ENCODE measurements at places on chromosomes 16 and 17. TPM values are rescaled to one million over a fixed set of nuclear protein-coding genes. Genes with fewer than 3 reads are reported as not detected.

DNA sequence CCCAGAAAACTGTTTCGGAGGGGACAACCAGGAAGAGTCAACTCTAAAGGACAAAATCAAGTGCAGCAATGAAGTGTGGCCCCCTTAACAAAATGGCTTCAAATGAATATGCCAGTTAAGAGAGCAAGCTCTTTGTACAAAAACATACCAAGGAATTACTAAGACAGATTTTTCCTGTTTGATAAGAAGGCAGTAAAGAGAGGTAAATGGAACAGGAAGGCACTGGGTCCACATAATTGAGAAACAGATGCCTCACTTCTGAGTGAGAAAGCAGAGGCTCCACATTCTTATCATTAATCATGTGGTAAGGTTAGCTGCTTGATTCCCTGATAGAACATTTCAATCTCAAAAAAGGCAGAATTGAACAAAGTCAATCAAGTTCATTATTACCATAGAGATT is 44.9 kb downstream of the MBTD1 start:
- no peak for DNase-seq
- no peak overlapping the region for H3K4me3 ChIP-seq
- peaks cover 6% of the 10 kb centered on the region for H3K36me3 ChIP-seq
- H3K27me3 ChIP-seq: no peaks in the 10 kb centered on the region
- no peak overlapping the region for H3K27ac ChIP-seq

GRCh38 chr16:16073891-16074881 is 124.8 kb downstream of the ABCC1 start:
- no peaks in the 10 kb centered on the region for H3K4me1 ChIP-seq
- H3K4me3 ChIP-seq: no peak overlapping the region
- no peaks in the 10 kb centered on the region for H3K36me3 ChIP-seq
- peak overlapping the region; percentile 26 for H3K27ac ChIP-seq
- DNase-seq: peak; percentile 75

The KRT33B gene
- total RNA-seq: not detected

GRCh38 chr17:68097161-68097805 is 61.7 kb downstream of the KPNA2 start:
- H3K4me1 ChIP-seq: no peaks in the 10 kb centered on the region
- no peak for DNase-seq
- H3K4me3 ChIP-seq: no peak overlapping the region
- no peaks in the 10 kb centered on the region for H3K36me3 ChIP-seq

The CDK12 gene
- total RNA-seq: 55.3 TPM

The TNP2 gene
- not detected for total RNA-seq

GRCh38 chr16:12470311-12471229 is 333.1 kb downstream of the CPPED1 start:
- no peak overlapping the region for H3K27ac ChIP-seq
- H3K4me1 ChIP-seq: peaks cover 18% of the 10 kb centered on the region
- no peak for DNase-seq
- no peaks in the 10 kb centered on the region for H3K36me3 ChIP-seq

- no peak for DNase-seq
- H3K4me3 ChIP-seq: no peak overlapping the region
- H3K4me1 ChIP-seq: peaks cover 20% of the 10 kb centered on the region
- H3K27ac ChIP-seq: no peak overlapping the region
- H3K36me3 ChIP-seq: no peaks in the 10 kb centered on the region
- H3K27me3 ChIP-seq: no peaks in the 10 kb centered on the region
These were observed 7.4 kb downstream of the BANP start for GRCh38 chr16:87958632-87959031.

DNA sequence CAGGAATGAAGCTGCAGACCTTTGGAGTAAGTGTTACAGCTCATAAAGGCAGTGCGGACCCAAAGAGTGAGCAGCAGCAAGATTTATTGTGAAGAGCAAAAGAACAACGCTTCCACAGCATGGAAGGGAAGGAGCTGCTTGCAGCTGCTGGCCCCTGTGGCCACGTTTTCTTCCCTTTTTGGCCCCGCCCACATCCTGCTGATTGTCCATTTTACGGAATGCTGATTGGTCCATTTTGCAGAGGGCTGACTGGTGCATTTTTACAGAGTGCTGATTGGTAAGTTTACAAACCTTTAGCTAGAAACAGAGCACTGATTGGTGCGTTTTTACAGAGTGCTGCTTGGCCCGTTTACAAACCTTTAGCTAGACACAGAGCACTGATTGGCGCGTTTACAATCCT is 841.5 kb downstream of the CDH11 start:
- DNase-seq: no peak
- no peak overlapping the region for H3K4me3 ChIP-seq
- H3K27me3 ChIP-seq: no peaks in the 10 kb centered on the region

The TMEM220 gene
- 13.3 TPM for total RNA-seq

- no peaks in the 10 kb centered on the region for H3K36me3 ChIP-seq
- H3K4me3 ChIP-seq: no peak overlapping the region
- H3K4me1 ChIP-seq: no peaks in the 10 kb centered on the region
- no peak overlapping the region for H3K27ac ChIP-seq
- no peaks in the 10 kb centered on the region for H3K27me3 ChIP-seq
- no peak for DNase-seq
These were observed 40.5 kb upstream of the USP7 start for GRCh38 chr16:9004183-9004582.

DNA sequence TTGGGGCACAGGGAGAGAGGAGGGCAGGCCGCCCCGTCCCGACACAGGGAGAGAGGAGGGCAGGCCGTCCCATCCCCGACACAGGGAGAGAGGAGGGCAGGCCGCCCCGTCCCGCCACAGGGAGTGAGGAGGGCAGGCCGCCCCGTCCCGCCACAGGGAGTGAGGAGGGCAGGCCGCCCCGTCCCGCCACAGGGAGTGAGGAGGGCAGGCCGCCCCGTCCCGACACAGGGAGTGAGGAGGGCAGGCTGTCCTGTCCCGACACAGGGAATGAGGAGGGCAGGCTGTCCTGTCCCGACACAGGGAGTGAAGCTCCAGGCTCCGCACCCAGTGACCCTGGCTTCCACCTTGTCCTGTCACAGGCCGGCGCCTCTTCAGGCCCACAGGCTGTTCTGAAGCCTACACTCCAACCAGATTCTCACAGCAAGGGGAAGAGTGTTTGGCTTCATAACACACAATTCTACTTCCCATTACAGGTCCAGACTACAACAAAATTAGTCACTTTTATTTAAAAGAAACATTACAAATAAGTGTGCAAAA is 34.1 kb downstream of the WDR45B start:
- DNase-seq: no peak
- no peaks in the 10 kb centered on the region for H3K27me3 ChIP-seq
- peaks cover 28% of the 10 kb centered on the region for H3K36me3 ChIP-seq
- peaks cover 2% of the 10 kb centered on the region for H3K4me1 ChIP-seq

GRCh38 chr17:49708515-49709183 is 885 bp upstream of the SLC35B1 start:
- H3K4me1 ChIP-seq: peaks cover 13% of the 10 kb centered on the region
- H3K27me3 ChIP-seq: no peaks in the 10 kb centered on the region
- peaks cover 14% of the 10 kb centered on the region for H3K36me3 ChIP-seq
- no peak for DNase-seq

DNA sequence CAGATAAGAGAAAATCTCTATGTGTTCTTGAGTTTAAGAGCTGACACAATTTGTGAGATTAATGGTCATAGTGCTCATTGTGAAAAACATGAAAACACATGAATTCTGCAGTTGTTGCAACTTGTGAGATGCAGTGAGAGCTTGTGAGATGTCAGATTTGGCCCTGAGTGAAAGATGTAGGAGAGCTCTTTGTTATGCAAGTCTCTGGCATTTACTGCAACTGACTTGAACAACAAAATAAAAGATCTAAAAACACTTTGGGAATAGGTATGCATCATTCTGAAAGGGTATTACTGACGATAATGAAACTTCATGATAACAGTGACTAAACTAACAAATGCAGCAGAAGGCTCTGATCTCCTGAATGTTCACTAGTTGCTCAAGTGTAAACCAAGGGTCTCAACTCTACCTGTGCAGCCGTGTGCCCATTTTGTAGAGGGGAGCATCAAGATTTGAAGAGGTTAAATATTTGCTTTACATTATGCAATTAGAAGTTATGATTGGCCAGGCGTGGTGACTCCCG is 50.8 kb upstream of the SMIM36 start:
- no peak for DNase-seq
- H3K27me3 ChIP-seq: no peaks in the 10 kb centered on the region
- no peak overlapping the region for H3K27ac ChIP-seq
- no peaks in the 10 kb centered on the region for H3K4me1 ChIP-seq
- no peaks in the 10 kb centered on the region for H3K36me3 ChIP-seq

DNA sequence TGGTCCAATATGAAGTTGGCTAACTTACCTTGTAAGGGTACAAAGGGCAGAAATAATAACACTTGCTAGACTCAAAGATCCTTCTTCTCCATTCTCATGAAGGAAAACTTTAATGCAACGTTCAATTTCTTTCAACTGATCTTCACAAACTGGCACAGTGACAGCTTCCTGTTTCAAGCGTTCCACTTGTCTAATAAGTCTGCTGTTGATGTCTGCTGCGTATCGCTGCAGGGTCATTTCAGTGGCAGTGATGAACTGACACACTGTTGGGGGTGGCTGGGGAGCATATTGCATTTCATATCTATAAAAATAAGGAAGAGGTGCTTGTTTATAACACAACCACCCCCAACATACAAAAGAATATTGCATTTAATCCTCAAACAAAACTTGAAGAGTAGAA is 33.5 kb upstream of the ARL6IP1 start:
- no peaks in the 10 kb centered on the region for H3K27me3 ChIP-seq
- H3K27ac ChIP-seq: no peak overlapping the region
- no peak overlapping the region for H3K4me3 ChIP-seq
- peaks cover 2% of the 10 kb centered on the region for H3K4me1 ChIP-seq
- no peak for DNase-seq

The PLA2G10 gene
- not detected for total RNA-seq

The PRSS53 gene
- 2.6 TPM for total RNA-seq

GRCh38 chr16:88327561-88328312 is 55.0 kb upstream of the ZNF469 start:
- H3K4me1 ChIP-seq: no peaks in the 10 kb centered on the region
- peak; percentile 83 for DNase-seq
- H3K36me3 ChIP-seq: peaks cover 4% of the 10 kb centered on the region
- H3K27ac ChIP-seq: no peak overlapping the region
- H3K4me3 ChIP-seq: no peak overlapping the region
- H3K27me3 ChIP-seq: no peaks in the 10 kb centered on the region

- H3K36me3 ChIP-seq: no peaks in the 10 kb centered on the region
- no peak for DNase-seq
- H3K27me3 ChIP-seq: no peaks in the 10 kb centered on the region
These were observed 32.6 kb upstream of the SHISA9 start for GRCh38 chr16:12868788-12869187.

The SOST gene
- total RNA-seq: 0.09 TPM

DNA sequence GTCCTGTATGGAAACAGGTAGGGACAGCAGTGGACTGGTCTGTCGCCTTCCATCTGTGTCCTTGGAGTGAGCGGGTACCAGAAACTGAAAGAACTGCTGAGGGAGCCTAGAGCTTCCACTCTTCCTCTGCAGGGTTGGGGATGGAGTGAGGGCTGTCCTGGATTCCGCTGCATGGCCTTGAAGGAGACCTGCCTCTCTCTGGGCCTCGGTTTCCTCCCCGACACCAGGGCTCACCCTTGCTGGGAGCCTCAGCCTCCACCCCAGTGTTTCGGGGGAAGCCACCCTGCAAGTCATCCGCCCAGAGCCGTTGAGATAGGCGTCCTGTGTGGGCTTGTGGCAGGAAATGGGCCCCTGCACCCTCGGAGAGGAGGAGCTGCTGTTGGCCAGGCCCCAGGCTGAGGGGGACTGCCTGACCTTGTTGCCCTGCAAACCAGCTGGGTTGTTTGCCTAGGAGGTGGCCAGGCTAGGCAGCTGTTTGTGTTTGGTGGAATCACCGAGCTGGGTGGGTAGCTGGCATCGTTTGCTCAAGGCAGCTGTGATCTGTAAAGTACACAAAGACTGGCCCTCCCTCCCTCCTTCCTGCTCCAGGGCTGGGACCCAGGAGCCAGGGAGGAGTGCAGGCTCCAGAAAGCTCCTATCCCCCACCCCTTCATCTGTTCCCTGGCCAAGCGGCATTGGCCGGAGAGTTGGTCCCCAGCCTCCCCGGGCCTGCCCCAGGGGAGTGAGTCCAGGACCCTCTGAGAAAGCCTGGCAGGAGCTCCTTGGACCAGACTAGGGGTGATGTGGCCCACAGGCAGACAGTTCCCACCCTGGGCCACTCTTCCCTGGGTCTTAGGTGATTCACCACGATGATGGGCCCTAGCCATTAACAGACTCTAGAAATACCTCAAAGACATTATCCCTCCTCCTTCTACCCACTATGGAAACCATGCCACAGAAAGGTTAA is 1.3 kb downstream of the RAB37 start:
- H3K27me3 ChIP-seq: no peaks in the 10 kb centered on the region
- no peaks in the 10 kb centered on the region for H3K36me3 ChIP-seq
- no peak overlapping the region for H3K27ac ChIP-seq

- H3K27me3 ChIP-seq: no peaks in the 10 kb centered on the region
- no peak for DNase-seq
- H3K27ac ChIP-seq: no peak overlapping the region
These were observed 379.7 kb upstream of the PMFBP1 start for GRCh38 chr16:72551649-72552048.

The SPNS3 gene
- 1.4 TPM for total RNA-seq

The CX3CL1 gene
- 46.4 TPM for total RNA-seq

The SMG1 gene
- total RNA-seq: 94.4 TPM

The CRISPLD2 gene
- total RNA-seq: 108 TPM

The SLC13A2 gene
- total RNA-seq: 1.1 TPM

- no peak overlapping the region for H3K27ac ChIP-seq
- H3K27me3 ChIP-seq: no peaks in the 10 kb centered on the region
- H3K36me3 ChIP-seq: no peaks in the 10 kb centered on the region
- peaks cover 16% of the 10 kb centered on the region for H3K4me1 ChIP-seq
- no peak for DNase-seq
- no peak overlapping the region for H3K4me3 ChIP-seq
These were observed 13.9 kb downstream of the MYL4 start for GRCh38 chr17:47223007-47223406.
